ENCODE measurements at places on chromosomes 2 and 18. TPM values are rescaled to one million over a fixed set of nuclear protein-coding genes. Genes with fewer than 3 reads are reported as not detected.

- DNase-seq = no peak
Measured at GRCh38 chr2:217513258-217513657, 489.5 kb downstream of the TNS1 start.

AGXT gene
- polyA plus RNA-seq = not detected

BUB1 gene
- 8.7 TPM for polyA plus RNA-seq

DNA sequence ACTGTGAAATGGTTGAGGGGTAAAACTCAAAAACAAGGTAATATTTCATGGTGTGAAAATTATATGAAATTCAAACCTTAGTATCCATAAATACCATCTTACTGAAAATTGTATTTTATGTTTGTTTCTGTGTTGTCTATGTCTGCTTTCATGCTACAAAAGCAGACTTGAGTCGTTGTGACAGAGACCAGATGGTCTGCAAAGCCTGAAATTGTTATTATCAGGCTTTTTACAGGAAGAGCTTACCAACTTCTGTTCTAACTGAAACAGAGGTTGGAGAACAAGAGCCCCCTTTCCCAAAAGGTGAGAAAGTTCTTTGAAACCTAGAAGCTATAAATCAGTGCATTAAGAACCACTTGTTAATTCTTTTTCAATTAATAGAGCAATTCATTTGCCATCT lies 110.0 kb downstream of the COL4A4 start:
- DNase-seq = no peak

HDAC4 gene
- 20.2 TPM for polyA plus RNA-seq

DNA sequence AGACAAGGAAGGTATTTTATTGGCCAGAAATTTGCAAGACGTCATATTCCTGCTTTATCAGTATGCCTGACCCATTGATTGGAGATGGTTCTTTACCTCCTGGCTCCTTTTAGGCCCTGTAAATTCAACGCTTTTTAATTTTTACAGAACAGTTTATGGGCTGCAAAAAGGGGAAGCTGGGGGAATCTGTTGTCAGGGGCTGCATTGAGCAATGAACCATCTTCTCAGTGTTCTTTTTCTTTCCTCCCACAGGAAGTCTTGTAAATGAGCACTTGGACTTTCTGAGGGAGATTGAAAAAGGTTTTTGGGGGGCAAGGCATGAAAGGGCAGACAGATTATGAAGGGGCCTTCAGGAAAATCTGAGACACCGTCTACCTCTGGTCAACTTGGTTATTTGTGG lies 503.6 kb upstream of the TNP1 start:
- DNase-seq = no peak
